ENCODE measurements at places on chromosomes 1 and 21. TPM values are rescaled to one million over a fixed set of nuclear protein-coding genes. Genes with fewer than 3 reads are reported as not detected.

GRCh38 chr1:19684677-19685076 lies 20.0 kb downstream of the HTR6 start:
- no peaks in the 10 kb centered on the region for H3K36me3 ChIP-seq
- H3K4me3 ChIP-seq: no peak overlapping the region
- no peaks in the 10 kb centered on the region for H3K27me3 ChIP-seq
- no peak overlapping the region for H3K27ac ChIP-seq

DNA sequence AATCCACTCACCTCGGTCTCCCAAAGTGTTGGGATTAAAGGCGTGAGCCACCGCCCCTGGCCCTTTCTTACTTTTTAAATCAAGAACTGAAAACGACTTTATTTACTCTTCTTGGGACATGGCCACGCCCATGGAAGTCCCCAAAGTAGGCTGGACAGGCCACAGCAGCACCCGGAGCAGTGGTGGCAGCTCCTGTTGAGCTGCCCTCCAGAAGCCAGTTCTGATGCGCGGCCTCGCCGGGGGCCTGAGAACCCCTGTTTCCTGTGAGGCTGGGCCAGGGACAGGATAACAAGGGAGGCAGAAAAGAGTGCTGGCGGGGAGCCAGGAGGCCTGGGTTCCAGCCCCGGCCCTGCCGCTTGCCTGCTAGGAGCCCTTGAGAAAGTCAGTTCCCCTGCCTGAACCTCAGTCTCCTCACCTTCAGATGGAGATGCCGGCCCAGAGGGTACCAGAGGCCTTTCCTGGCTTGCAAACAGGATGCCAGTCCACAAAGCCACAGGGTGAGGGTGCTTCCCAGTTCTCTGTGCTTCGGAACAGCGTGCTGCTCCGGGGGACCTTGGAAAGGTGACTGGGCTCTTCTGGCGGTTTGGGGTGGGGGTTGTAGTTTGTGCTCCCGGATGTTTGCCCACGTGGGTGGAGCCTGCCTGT lies 59.4 kb downstream of the RUNX3 start:
- no peaks in the 10 kb centered on the region for H3K36me3 ChIP-seq
- no peaks in the 10 kb centered on the region for H3K4me1 ChIP-seq
- DNase-seq: peak; percentile 21
- H3K27ac ChIP-seq: no peak overlapping the region

- H3K27me3 ChIP-seq: no peaks in the 10 kb centered on the region
- peak; percentile 13 for DNase-seq
- H3K4me1 ChIP-seq: no peaks in the 10 kb centered on the region
Observed at GRCh38 chr1:228224198-228225164, 16.6 kb downstream of the OBSCN start.

- no peaks in the 10 kb centered on the region for H3K36me3 ChIP-seq
- H3K27me3 ChIP-seq: no peaks in the 10 kb centered on the region
- DNase-seq: no peak
Observed at GRCh38 chr1:210949489-210949888, 184.5 kb downstream of the KCNH1 start.

DNA sequence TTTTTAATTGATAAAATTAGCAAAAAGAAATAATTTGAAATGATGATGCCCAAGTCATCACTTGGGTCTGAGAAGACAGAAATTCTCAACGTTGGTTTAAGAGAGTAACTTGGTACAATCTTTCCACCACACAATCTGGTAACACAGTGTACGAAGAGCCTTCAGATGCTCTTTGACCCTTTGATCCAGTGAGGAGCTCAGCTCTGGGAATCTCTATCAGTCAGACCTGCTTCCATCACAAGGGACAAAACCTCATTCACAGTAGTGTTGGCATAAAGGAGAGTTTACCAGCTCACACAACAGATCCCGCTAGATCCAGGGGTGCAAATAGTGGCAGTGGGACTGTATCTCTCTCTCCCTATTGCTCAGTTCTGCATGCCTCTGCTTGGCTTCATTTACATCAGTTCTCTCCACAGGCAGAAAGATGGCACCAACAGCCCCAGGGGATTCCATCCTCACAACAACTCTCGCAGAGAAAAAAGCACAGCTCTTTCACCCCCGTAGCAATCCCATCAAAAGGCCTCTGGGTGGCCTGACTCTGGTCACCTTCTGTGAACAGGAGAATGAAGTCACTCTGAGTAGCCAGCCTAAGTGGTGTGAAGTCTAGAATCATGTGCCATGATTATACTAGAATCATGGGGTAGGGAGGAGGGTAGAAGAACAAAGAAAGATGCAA lies 119.7 kb downstream of the ZNF281 start:
- H3K4me3 ChIP-seq: no peak overlapping the region
- H3K27ac ChIP-seq: no peak overlapping the region
- H3K4me1 ChIP-seq: no peaks in the 10 kb centered on the region
- no peaks in the 10 kb centered on the region for H3K36me3 ChIP-seq

DNA sequence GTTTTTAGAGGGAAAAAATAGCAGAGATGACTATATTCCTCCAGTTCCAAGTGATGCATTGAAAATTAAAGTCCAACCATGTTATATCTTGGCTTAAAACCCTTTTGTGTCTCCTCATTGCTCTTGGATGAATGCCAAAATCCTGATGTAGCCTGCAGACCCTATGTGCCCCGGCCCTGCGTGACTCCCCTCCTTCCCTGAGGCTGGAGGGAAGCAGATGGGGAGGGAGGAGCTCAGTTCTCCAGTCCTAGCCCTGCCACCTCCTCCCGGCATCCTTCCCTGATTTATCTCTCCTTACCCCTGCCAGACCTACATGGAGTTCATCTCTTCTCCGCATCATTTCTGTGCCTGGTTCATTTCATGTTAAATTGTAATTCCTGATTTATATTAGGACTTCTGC lies 397.4 kb downstream of the PTPRU start:
- H3K27ac ChIP-seq: no peak overlapping the region
- DNase-seq: no peak
- H3K36me3 ChIP-seq: no peaks in the 10 kb centered on the region
- H3K4me3 ChIP-seq: no peak overlapping the region

DNA sequence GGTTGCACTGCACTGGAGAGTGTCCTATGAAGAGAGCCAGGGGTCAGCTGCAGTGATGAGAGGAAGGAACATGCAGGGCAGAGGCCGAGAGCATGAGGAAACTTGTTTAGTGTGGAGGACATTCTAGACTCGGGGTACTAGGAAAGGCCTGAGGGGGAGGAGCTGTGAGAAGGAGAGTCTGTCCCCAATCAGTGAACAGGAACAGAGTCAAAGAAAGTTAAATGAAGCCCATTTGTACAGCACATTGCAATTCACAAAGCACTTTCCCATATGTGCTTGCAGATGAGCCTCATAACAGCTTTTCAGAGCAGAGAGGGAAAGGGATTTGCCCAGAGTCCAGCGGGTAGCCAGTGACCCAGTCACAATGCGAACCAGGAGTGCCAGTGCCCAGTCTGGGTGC lies 83.4 kb downstream of the NAV1 start:
- no peak overlapping the region for H3K27ac ChIP-seq
- H3K4me1 ChIP-seq: no peaks in the 10 kb centered on the region
- no peak overlapping the region for H3K4me3 ChIP-seq
- no peaks in the 10 kb centered on the region for H3K27me3 ChIP-seq
- no peak for DNase-seq

Gene WNT4
- 2.7 TPM for total RNA-seq

Gene KRTAP7-1
- not detected for total RNA-seq
